CD4-positive, alpha-beta memory T cell (primary cell): ENCODE measurements at places on chromosomes 4 and X.

- DNase-seq = no peak
Observed at GRCh38 chr4:145451895-145452294, 29.8 kb upstream of the SMAD1 start.

DNA sequence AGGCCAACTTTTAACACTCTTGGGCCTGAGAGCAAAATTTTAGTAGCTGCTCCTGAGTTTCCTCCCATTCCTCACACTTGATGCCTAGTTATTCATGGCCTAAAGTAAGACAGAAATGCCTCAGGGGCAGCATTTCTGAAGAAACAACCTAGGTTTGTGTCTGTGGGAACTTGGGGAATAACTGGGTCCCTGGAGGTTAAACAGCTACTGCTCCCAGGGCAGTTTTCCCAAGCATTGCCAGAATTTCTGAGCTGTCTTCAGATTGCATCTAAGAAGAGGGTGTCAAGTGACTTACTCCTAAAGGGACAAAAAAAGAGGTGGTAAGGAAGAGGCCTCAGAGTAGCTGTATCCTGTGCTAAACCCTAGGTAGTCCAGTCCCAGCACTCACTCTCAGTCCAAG lies 130.8 kb upstream of the ACSL4 start:
- no peak for DNase-seq

GRCh38 chr4:38654273-38654672 lies 9.7 kb upstream of the KLF3 start:
- peak; percentile 84 for DNase-seq

GRCh38 chrX:119004920-119005524 lies 30.6 kb downstream of the LONRF3 start:
- DNase-seq = peak; percentile 38
